SK-N-MC (cell line): ENCODE measurements at places on chromosomes 11 and 22.

GRCh38 chr11:64802370-64803157 lies 450 bp downstream of the MAP4K2 start:
- DNase-seq, result no peak

DNA sequence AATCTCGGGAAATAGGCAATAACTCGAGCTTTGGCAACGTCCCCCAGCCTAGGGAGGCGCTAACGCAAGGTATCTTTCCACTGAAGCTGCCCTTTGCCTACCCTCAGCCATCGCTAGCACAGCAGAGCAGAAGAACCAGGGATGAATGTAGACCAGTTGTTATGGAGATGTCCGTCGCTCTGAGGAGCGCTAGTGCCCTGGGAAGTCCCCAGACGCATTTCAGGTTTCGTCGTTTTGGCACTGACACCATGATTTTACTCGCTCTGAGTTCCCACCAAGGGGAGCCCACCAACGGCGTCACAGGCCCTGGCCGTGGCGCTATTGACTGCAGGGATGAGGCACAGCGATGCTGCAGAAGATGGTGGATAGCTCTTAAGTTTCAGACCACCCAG lies 22.7 kb upstream of the BDNF start:
- no peak for DNase-seq

DNA sequence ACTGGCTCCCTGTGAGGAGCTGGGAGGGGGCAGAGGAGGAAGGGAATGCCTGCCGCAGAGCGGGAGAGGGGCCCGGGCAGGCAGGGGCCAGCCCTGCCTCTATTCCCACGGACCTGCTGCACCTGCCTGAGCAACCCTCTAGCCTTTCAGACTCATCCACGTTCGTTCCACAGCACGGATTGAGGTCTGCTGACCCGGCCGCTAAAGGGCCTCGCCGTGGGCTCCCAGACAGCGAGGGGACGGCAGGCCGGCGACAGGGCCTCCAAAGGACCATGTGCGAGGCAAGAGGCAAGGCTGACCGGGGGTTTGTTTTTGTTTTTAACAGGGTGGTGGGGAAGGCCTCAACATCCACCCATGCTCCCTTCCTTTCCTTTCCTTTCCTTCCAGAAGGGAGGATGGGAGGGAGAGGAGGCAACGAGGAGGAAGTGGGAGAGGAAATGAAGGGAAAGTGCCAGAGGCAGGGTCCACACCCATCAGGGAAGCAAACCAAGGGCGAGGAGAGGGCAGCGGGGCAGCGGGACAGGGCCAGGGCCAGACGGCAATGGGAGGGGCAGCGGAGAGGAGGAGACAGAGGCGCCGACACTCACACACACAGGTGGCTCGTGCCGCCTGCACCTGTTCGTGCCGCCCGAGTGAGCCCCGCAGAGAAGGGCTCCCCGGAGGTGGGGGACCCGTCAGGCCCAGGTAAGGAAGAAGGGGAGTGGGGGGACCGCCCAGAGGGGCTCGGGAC lies 7.5 kb downstream of the LRFN4 start:
- DNase-seq, result no peak

- DNase-seq, result no peak
These were observed 1.7 kb downstream of the ABTB2 start for GRCh38 chr11:34356130-34356529.

DNA sequence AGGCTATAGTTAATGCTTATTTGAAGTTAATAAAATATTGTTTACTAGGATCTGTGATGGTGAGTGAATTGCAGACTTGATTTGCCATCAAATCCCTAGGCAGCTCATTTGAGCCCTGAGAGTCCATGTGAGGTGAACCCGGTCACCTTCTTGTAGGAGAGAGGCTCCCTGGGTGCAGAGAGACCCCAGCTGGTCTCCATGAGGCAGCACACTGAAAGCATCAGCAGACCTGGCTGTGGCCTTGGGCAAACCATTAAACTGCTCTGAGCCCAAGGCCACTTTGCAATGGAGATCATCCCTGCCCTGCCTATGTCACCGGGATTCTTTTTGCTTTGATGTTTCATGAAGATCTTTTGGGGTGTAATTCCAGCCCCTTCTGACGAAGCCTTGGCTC lies 125.2 kb downstream of the MICAL2 start:
- DNase-seq, result no peak

GRCh38 chr22:23090457-23090835 lies 20.1 kb downstream of the GNAZ start:
- no peak for DNase-seq
